ENCODE measurements at places on chromosomes 13 and 19.

GRCh38 chr19:18203408-18203862, 407 bp downstream of the RAB3A start:
- no peak for DNase-seq

DNA sequence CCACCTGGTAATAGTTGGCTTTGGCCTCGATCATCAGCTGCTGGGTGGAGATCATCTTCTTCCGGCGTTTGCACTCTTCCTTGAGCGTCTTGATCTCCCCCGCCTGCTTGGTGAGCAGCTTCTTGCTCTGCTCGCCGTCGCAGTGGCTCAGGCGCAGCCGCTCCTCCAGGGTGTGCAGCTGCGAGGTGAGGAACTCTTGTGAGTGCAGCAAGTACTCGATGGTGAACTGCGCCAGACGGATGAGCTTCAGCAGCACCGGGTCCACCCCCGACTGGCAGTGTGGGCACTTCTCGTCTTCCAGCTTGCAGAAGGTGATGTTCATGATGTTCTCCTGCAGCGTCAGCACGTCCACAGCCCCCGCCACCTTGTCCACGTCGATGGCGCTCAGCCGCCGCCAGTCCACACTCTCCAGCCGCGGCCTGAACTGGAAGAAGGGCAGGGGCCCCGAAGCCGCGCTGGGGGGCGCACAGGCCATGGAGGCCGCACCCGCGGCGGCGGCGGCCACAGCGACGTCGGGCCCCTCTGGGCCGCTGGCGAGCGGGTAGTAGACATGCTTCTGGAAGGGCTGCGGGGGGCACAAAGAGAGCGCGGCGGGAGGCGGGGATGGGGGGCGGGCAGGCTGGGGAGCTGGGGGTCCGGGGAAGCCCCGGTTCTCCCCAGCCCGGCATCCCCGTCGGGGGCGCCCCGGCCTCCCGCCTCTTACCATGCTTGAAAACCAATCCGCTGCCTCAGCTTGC, 3.0 kb downstream of the DZIP1 start:
- DNase-seq, result no peak

- peak; percentile 51 for DNase-seq
These were observed 41.2 kb upstream of the KLF2 start for GRCh38 chr19:16283210-16284061.

- DNase-seq, result no peak
These were observed 409 bp downstream of the FOSB start for GRCh38 chr19:45468159-45468651.

GRCh38 chr13:90103099-90103784, 1244.2 kb upstream of the MIR17HG start:
- DNase-seq, result no peak

- DNase-seq, result no peak
These were observed 235.8 kb downstream of the EFNB2 start for GRCh38 chr13:106299621-106300020.

GRCh38 chr19:3508771-3509535, 2.8 kb downstream of the FZR1 start:
- no peak for DNase-seq

DNA sequence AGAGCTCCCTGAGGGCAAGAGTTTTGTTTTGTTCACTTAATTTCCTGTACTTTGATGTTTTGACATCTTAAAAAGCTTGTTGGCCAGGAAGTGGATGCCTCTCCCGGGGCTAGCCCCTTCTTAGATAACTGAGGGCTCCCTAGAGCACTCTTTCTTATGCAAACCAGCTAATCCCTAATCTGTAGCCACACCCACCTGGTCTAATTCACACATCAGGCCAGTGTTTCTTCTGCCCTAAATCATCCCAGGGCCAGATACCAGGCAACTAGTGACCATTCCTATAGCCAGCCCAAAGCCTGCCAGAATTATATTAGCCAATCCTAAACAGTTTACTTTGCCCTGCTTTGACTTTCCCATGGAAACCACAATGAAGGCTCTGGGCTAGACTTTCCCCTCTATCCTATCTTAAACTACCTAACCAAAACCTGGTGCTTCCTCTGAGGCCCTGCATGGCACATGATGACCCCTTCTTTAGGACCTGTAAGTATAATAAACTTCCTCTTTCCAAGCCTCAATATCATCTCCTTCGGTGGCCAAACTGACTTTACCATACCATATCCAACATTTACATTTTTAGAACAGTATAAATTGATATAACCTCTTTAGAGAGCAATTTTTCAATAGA, 24.8 kb downstream of the WBP4 start:
- no peak for DNase-seq

- DNase-seq, result peak; percentile 50
These were observed 1.2 kb upstream of the SLAIN1 start for GRCh38 chr13:77696006-77696878.

DNA sequence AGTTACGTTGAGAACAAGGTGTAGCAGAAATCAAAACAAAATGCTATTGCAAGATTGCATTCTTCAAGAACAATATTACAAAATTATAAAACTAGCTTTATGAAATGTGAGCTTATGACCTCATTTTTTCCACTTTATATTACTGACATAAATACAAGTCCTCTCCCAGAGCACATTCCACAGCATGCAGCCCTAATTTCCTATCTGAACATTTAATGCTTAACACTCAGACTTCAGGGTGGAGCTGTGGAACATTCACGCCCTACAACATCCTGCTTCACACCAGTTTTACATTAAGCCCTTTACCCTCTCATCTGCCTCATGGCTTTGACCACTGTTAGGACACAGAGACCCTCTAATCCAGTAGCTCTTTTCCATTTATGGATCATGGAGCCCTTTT, 65.5 kb downstream of the EPSTI1 start:
- DNase-seq, result no peak

DNA sequence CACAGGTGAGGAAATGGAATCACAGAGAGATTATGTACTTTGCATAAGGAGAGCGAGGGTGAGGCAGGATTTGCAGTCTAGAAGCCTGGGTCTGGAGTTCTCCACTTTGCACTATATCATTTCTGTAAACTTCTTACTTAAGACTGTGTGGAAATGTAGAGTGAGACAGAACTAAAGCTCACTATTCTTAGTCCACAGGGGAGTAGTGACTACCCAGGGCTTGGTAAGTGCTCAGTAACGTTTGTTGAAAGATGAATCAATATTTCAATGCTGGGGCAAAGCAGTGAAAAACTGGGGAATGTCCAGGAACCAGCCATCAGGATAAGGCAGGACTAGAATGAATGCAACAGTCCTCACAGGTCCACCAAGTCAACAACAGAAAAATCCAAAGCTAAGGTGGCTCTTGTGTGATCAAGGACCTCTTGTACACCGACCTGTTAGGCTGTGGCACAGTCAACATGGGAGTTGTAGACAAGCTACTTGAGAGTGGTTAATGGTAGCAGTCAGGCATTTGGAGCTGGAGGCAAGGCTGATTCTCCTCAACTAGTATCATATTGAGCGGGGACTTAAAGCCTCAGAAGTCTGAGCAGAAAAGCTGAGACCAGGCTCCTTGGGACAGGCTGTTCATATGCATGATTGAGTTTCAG, 929 bp upstream of the TNFSF13B start:
- DNase-seq, result no peak

DNA sequence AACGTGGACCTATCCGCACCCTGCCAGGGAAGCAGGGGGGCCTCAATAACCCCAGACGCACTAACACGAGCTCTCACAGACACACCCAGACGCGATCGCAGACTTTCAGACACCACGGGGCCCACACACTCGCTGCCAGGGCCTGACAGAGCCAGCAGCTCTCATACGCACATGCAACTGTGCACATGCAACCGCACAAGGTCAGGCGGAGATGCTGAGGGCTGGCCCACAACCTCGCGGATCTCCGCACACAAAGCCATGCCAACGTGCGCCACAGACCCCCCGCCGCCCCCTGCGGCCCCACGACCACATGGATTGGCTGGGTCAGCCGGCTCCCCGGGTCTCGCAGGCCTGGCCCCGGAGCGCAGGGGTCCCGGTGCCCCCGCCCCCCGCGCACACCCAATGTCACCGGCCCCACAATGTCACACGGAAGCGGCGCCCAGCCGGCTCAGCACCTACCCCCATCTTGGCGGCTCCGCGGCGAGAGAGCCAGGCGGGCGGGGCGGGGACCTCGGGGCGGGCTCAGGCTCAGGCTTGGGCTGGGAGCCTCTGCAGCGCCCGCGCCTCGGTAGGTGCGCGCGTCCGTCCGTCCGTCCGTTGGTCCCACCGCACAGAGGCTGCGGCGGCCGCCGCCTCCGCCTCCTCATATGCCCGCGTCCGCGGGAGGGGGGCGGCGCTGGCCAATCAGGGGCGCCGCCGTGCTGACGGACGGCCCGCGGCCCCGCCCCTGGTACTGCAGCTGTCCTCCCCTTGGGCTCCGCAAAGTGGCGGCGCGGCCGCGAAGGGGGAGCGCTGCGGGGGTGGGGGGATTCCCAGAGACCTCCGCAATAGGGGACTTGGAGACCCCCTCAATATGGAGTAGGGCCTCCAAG, at the start of gene ATP1A3:
Gene ATP1A3, minus strand, starts transcription at position 619 of the 872 bp plus-strand sequence. Its CDS starts 154 bp downstream, at position 465.
- DNase-seq, result peak; percentile 73

- no peak for DNase-seq
These were observed 541.0 kb downstream of the RFC3 start for GRCh38 chr13:34358811-34359513.

GRCh38 chr13:30466841-30467252, 1.1 kb upstream of the HMGB1 start:
- DNase-seq, result no peak

DNA sequence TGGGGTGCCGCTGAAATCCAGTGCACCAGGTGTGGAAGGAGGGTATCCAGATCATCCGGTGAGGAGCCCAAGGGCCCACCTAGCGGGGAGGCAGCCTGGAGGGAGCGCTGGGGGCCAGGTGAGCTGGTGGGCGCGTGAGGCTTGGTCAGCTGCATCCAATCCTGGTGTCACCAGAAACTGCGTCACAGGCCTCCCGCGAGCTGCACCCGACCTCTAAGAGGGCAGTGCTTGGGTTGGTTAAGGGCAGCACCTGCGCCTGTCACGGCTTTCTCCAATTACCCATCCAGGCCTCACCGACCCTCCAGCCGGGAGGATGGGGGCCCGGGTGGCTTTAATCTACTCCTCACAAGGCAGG, 284 bp downstream of the RNF17 start:
- DNase-seq, result no peak

- DNase-seq, result no peak
These were observed 11.4 kb upstream of the MIA start for GRCh38 chr19:40763963-40764362.

GRCh38 chr19:16185768-16186123, 536 bp downstream of the FAM32A start:
- DNase-seq, result peak; percentile 30

DNA sequence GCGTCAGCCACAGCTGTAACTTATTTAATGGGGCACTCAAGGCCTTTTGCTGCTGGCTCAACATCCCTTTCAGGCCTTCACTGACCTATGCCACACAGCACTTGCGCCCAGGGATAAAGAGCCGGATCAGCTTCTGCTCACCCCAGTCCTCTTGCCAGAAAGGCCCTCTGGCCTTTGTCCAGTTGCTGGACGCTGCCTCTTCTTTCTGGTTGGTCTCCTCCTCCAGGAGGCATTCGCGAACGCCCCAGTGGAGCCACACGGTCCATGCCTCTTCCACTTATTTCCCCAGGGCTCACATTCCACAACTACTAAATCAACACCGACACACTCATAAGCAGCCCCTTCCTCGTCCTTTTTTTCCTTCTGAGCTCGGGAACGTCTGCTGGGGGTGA, 3.7 kb upstream of the ZNF329 start:
- no peak for DNase-seq

GRCh38 chr13:76968041-76968440, 19.7 kb downstream of the ACOD1 start:
- DNase-seq, result no peak

DNA sequence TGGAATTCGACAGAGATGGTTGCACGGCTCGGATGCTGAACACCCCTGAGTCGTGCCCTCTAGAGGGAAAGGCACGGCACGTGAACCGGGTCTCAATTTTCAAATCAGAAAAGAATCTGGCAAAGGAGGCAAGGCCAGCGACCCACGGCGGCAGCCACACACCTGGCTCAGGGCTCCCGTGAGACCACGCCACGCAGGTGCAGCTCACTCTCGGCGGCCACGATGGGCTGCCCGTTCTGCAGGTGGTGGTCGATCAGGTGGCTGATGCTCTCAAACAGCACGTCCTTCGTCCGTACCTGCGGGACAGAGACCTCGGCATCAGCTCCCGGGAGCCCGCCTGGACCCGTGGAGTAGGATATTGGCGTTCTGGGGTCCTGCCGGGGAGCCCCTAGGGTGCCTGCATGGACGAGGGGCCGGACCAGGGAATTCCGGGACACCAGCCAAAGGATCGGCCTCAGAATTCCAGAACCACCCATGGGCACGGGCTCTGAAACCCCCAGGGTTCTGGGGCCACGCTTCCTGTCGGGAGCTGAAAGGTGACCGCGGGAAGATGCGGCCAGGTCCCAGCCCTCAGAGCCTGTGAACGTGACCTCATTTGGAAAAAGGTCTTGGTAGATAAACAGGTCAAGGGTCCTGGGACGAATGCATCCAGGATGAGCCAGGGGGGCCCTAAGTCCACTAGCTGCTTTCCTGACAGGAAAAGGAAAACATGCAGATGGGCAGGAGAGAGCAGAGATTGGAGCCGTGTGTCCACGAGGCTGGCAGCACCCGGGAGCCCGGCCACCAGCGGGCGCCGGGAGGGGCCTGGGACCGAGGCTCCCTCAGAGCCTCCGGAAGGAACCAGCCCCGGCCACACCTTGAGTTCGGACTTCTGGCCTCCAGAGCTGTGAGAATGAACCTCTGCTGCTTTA, 10.1 kb upstream of the C2CD4C start:
- no peak for DNase-seq

GRCh38 chr19:5621311-5621944, 1.1 kb downstream of the SAFB2 start:
- no peak for DNase-seq

DNA sequence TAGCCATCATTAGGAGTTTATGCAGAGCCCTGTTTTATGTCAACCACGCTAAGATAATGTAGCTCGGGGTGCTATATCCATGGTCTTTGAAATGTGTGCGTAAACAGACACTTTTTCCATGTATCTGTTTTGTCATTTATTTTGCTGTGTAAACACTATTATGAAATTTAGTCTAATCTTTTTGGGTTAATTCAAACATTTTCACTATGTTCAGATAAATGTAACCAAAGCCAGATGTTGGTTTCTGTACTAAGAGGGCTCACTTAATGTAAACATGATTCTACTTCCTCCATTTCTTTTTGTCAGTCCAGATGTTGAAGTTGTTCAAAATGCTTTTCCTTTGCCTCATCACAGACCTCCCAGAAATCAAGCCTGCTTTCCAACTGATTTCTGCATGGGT, 499.5 kb upstream of the GPC6 start:
- DNase-seq, result no peak

GRCh38 chr13:109336730-109337129, 449.7 kb downstream of the IRS2 start:
- DNase-seq, result no peak

- DNase-seq, result peak; percentile 91
These were observed 13.3 kb downstream of the ARRDC2 start for GRCh38 chr19:18021121-18021755.

GRCh38 chr13:75309981-75310580, 171.9 kb downstream of the TBC1D4 start:
- DNase-seq, result no peak

- DNase-seq, result no peak
These were observed 876 bp downstream of the SACS start for GRCh38 chr13:23432626-23433025.

- DNase-seq, result no peak
These were observed 296.7 kb upstream of the DACH1 start for GRCh38 chr13:72163678-72164077.
